ENCODE measurements at places on chromosomes 7 and 10. TPM values are rescaled to one million over a fixed set of nuclear protein-coding genes. Genes with fewer than 3 reads are reported as not detected.

Gene TWIST1
- 5.6 TPM for polyA plus RNA-seq

Gene NAT16
- not detected for polyA plus RNA-seq

Gene WNT16
- polyA plus RNA-seq: 0.32 TPM

Gene GFRA1
- 33.4 TPM for polyA plus RNA-seq

Gene UCMA
- not detected for polyA plus RNA-seq

Gene MYL10
- 9.0 TPM for polyA plus RNA-seq

Gene SFXN2
- 7.5 TPM for polyA plus RNA-seq

Gene CYP26A1
- not detected for polyA plus RNA-seq

Gene TMEM72
- polyA plus RNA-seq: not detected

Gene PRTFDC1
- 10.1 TPM for polyA plus RNA-seq

Gene MEOX2
- polyA plus RNA-seq: 40.2 TPM

Gene SORCS1
- 4.7 TPM for polyA plus RNA-seq

Gene COPS6
- 92.1 TPM for polyA plus RNA-seq

Measured in hindlimb muscle (tissue), 1 donor.